Esophagus squamous epithelium (tissue), 5 donors: ENCODE measurements at places on chromosomes 2 and 18. TPM values are rescaled to one million over a fixed set of nuclear protein-coding genes. Genes with fewer than 3 reads are reported as not detected.

The PPM1G gene
- total RNA-seq, result 77.1 TPM

The HOXD8 gene
- total RNA-seq, result not detected

The CCL20 gene
- 57.2 TPM for total RNA-seq

The DOK6 gene
- not detected for total RNA-seq

The SERPINB4 gene
- 24.4 TPM for total RNA-seq

The LAMA3 gene
- 28.7 TPM for total RNA-seq

The IL37 gene
- not detected for total RNA-seq

The SMAD2 gene
- 67.7 TPM for total RNA-seq

The HK2 gene
- 24.2 TPM for total RNA-seq

The MAP3K19 gene
- not detected for total RNA-seq
